ENCODE measurements at places on chromosomes 4 and X. TPM values are rescaled to one million over a fixed set of nuclear protein-coding genes. Genes with fewer than 3 reads are reported as not detected.

Gene CAPN6
- total RNA-seq: not detected

Gene NXF3
- 0.10 TPM for total RNA-seq

GRCh38 chr4:152979731-152980330 is 43.7 kb downstream of the FHDC1 start:
- no peak for DNase-seq

GRCh38 chr4:110634350-110635162 is 11.7 kb upstream of the PITX2 start:
- no peak for DNase-seq

- DNase-seq: no peak
Measured at GRCh38 chr4:148067301-148067916, 335.5 kb downstream of the ARHGAP10 start.
